ENCODE measurements at places on chromosomes 6 and 20. TPM values are rescaled to one million over a fixed set of nuclear protein-coding genes. Genes with fewer than 3 reads are reported as not detected.

Gene GNL1
- total RNA-seq = 70.4 TPM

DNA sequence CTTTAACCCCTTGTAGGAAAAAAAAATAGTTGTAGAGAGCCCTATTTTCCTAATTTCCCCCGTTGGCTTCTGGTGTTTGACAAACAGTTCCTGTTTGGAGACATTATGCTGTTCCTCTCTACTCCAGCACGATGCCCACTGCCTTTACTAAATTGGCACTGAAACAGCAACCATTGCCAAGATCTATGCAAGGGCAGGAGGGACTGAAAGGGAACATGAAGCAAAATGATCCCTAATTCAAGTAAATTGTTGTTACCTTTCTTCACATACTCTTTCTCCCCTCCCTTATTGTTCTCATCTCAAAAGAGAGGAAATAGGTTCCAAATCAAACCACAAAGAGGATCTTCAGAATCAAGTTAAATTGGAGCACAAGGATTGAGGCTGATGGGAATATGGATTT is 764.1 kb upstream of the MMS22L start:
- no peak for DNase-seq

DNA sequence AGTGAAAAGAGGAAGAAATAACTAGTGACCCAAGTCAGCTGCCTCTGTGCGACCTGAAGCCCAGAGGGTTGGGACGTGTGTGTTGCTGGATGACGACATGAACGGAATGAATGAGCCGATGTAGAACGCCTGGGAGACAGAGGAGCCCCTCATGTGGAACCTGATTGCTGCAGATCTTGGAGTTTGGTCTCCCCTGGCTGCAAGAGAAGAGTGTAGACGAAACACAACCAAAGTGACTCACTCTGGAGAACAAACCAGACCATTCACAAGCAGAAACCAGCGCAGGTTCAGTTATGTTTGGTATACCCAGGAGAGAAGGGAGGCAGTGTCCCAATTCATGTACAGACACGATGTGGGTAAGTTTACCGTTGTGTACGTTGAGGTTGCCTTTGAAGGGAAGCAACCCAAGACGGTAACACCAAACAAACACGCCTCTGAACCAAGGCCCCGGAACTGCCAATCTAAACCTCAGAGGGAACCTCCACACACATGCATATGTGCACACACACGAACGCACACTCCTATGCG is 265.9 kb downstream of the BMP7 start:
- DNase-seq = no peak

Gene YWHAB
- total RNA-seq = 216 TPM

GRCh38 chr20:25374842-25375241 is 15.8 kb downstream of the ABHD12 start:
- no peak for DNase-seq

DNA sequence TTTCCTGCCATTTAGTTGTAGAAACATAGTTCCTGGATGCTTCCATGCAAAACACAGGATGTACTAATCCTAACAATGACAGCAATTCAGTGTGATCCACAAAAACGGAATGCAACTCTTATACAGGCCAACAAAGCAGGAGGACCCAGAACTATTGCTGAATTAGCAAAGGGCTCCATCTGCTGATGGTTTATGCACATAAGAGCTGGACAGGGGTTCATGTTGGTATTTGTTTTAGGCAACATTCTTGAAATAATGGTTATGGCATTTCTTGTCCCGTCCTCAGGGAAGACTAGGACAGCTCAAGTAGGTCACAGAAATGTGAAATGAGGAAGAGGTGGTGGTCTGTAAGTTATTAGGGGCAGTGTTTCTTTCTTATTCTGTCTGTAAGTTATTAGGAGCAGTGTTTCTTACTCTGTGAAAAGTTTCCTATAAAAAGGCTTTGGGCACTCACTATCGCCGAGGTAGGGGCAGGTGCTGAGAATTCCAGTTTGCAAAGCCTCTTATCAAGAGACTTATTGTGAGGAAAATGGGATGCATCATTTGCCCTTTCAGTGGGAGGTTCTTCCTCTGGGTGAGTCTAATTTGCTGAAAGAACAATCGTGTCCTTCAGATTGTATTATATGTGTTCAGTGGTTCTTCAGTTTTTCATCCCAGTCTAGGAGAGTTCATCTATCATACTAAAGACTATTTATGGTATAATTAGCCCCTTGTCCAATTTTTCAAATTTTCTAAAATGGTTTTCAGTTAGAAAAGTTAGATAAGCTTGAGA is 171.1 kb downstream of the MCHR2 start:
- no peak for DNase-seq
